ENCODE measurements at places on chromosomes 6 and 20.

DNA sequence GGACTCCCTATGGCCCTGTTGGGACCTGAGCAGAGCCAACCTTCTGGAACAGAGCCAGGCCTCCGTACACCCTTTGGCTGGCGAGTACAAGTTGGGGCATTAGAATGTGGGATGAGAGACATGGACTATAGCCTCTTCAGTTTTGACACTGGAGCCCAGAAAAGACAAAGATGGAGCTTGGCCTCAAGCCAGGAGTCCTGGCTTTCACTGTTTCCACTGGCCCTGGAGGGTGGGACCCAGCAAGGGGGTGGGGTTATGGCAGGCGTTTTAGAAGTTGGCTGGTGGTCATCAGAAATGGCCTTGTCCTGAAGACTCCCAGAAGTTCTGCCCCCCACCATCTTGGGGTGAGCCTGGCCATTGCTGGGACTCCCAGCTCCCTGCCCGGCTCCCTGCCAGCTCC is 21.8 kb downstream of the ITPR3 start:
- no peak for DNase-seq

GRCh38 chr20:34703424-34704176 is 544 bp upstream of the TP53INP2 start:
- DNase-seq: no peak

DNA sequence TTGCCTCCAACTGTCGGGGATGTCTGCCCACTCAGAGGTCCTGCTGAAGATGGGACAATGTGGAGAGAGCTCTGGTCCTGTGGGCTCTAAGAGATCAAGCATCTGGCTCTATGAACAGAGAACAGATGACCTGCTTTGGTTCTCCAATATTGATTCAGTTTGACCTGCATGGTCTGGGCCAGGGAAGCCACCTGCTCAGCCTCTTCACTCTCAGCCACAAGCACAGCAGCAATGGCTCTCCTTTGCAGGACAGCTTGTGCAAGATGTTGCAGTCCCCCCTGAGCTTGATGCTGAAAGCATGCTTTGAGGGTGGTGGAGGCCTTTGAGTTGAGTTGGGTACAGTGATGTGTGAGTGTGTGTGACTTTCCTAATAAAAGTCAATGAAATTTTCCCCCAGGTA is 18.6 kb upstream of the MCM3 start:
- no peak for DNase-seq

- no peak for DNase-seq
Observed at GRCh38 chr20:3784216-3784853, 2.2 kb downstream of the CENPB start.

DNA sequence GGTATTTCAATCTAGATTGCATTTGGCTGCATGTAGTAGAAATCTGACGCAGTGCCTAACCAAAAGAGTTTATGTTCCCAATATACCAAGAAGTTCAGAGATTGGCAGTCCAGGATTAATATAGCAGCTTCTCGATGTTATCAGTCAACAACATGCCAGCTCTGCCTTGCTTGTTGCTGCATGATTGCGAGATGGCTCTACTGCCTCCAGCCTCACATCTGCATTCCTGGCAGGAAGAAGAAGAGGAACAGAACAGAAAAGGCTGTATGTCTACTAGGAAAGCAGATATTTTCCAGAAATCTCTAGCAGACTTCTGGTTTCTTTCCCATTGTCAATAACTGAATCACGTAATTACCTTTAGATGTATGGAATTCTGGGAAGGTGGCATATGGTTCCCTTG is 60.8 kb downstream of the SLC35D3 start:
- no peak for DNase-seq

DNA sequence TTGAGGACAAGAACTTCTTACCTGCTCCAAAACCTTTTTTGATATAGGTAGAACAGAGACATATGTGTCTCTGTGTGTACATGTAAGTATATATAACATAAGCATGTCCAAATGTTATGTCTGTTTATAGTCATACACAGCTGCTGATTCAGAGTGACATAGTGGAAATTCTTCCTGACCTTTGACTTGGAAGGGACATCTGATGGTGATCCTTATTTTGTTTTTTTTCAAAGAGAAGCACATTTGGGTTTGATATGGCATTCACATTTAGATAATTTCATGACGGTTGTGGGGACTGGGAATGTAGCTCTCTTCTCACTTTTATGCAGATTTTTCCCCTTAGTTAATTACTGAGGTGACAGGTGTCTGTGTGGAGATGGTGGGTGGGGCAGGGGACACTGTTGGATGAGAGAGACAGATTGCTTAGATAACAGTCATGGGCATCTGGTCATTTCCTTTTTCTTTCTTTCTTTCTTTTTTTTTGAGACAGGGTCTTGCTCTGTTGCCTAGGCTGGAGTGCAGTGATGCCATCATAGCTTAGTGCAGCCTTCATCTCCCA is 39.0 kb downstream of the FARS2 start:
- DNase-seq: no peak

DNA sequence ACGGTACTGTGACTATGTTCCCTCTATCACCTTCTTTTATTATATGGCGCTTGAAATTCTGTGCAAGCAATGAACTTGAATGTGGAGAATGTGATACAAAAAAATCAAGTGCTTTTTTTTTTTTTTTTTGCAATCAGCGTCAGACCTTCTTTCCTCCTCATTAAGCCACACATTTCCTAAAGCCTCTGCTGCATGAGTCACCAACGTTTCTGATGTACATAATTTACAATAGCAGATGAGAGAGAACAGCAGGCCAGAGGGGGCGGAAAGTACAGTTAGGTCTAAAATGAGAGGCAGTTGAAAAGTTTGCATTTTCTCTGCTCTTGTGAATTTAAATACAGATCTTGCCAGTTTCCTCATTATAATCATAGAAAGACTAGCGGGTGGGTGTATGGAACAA is 114.6 kb upstream of the RIPOR2 start:
- peak; percentile 80 for DNase-seq

GRCh38 chr6:123681957-123682462 is 45.3 kb upstream of the TRDN start:
- no peak for DNase-seq

DNA sequence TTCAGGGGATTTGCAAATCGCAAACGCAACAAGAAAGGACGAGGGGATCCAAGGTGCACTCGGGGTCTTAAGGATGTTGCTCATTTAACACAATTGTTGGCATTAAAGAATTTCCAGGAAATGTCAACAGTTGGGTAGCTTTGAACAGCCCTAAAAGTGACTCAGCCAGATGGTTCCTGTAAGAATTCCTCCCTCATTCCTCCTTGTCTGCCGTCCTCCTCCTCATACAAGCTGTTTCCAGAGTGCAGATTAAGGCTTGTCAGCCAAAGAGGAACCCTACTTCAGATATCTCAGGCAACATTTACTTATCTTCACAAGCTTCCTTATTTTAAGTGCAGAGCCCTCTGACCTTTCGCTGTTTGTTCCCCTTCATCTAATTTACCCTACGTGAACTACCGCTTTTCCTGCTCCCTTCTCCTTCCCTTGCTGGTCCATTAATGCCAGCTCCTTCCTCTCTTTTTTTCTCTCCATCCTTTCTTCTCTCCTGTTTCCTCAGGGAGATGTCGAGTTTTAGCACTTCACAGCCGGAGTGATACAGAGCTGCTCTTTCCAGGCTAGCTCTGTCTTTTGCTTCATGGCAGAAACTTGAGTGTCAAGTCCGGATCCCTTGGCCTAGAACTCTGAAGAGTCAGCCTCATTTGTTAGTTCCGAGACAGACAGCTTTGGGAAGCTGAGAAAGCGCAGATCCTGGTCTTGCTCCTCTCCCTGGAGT is 26.1 kb upstream of the TBC1D7 start:
- DNase-seq: no peak

- no peak for DNase-seq
Observed at GRCh38 chr6:166559211-166559610, 27.3 kb downstream of the RAMACL start.

GRCh38 chr6:41707565-41708200 is 27.7 kb downstream of the TFEB start:
- DNase-seq: peak; percentile 53

GRCh38 chr6:53309059-53309900 is 39.5 kb downstream of the ELOVL5 start:
- DNase-seq: no peak
